ENCODE measurements at places on chromosomes 13 and 19.

DNA sequence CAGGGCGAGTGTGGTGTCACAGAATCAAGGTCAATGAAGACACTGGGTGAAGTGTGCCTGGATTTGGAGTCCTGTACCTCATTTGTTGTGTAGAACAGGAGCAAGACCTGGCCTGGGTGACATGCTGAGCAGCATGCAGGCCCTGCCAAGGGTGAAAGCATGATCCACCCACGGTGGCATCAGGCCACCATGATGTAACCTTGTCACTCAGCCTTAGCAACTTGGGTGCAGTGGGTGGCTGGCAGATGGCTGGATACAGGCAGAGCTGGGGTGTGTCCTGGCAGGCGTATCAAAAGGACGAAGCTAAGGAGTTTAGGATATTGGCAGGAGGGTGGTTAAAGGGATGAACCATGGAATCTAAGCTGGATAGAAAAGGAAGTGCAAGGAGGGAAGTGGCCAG is 10.3 kb downstream of the THSD1 start:
- DNase-seq, result peak; percentile 90

DNA sequence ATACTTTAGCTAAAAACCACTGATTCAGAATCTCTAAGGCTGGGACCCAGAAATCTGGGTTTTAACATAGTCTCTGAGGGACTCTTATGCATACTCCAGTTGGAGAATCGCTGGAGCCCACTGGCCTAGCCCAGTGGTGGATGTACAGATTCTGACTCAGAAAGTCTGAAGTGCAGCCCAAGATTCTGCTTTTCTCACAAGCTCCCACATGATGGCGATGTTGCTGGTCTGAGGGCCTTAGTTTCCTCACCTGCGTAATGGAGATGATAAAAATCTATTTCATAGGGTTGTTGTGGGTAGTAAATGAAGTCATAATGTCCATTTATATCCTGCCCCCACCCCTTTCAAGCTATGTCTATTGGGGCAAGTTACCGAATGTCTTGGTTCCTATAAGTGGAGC is 7.7 kb upstream of the CDADC1 start:
- DNase-seq, result peak; percentile 30

DNA sequence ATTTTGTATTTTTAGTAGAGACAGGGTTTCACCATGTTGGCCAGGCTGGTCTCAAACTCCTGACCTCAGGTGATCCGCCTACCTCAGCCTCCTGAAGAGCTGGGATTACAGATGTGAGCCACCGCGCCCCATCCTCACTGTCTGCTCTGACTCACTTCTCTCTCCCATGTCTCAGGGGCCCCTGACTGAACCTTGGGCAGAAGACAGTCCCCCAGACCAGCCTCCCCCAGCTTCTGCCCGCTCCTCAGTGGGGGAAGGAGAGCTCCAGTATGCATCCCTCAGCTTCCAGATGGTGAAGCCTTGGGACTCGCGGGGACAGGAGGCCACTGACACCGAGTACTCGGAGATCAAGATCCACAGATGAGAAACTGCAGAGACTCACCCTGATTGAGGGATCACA is 5.0 kb downstream of the SIGLEC9 start:
- no peak for DNase-seq

DNA sequence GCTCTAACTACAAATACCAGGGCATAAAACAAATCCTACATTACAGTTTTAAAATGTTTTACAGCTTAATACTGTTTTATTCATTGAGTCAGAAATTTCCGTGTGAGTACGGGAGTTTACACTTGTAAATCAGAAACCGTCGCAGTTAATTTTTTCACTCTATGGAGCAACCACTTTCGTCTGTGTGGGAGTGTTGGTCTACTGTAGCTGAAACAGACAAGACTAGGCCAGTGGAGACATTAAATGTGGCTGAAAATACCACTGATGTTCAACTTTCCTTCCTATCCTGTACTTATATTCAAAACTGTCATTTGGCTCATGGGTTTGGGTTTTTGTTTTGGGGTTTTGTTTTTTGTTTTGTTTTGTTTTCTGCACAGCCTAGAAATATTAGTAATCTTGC is 268.7 kb downstream of the DCT start:
- DNase-seq, result no peak

- DNase-seq, result no peak
Measured at GRCh38 chr13:113803409-113804016, 44.5 kb downstream of the TMEM255B start.

DNA sequence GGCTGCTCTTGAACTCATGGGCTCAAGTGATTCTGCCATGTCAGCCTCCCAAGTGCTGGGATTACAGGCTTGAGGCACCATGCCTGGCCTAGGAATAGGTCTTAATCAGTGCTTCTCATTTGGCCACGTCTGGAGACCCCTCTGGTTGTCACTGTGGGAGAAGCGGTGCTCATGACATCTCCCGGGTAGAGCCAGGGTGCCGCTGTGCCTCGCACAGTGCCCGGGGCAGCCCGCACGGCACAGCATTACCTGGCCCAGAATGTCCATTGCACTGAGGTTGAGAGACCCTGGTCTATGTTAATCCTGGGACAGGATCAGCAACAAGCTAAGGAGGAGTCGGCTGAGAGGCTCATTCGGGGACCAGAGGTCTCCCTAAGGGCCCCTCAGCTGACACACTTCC is 160.8 kb downstream of the EFNB2 start:
- DNase-seq, result no peak

DNA sequence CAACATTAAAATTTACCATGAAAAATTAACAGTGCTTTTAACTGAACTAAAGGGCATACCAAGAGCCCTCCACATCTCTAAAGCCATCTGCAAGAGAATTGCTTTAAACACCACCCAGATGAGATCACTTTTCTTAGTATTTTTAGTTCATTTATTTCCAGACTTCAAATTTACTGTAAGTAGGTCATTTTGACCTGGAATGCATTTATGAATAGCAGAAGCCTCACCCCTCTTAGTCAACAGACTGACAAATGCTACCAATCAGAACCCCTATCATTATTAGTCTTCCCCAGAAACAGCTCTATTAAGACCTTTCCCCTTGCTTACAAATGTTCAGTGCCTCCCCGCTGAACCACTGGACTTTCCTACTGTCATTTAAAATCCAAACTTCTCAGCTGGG is 27.3 kb downstream of the RUBCNL start:
- DNase-seq, result no peak

- DNase-seq, result no peak
Measured at GRCh38 chr19:2344381-2344870, 15.6 kb upstream of the TMPRSS9 start.

DNA sequence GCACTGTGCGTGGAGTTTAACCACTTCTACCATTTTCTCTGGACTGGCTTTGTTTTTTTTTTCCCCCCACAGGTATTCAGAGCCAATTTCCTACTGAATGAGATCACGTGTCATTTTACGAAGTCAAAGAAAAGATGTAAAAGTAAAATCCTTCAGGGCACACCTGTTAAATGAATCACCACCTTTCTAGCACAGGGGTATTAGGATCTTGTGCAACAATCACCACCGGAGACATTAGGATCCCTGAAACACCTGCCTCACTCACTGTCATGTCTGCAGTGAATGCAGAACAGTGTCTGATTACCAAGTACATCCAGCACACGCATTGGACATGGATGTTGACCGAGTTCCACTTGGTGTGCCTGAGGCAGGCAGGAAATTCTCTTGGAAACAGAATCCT is 17.2 kb downstream of the BRD4 start:
- DNase-seq, result no peak

- no peak for DNase-seq
Measured at GRCh38 chr13:108919036-108919907, 289.9 kb downstream of the MYO16 start.

- no peak for DNase-seq
Measured at GRCh38 chr13:73722120-73722519, 412.1 kb downstream of the KLF12 start.

GRCh38 chr13:89846926-89847585 is 1500.4 kb upstream of the MIR17HG start:
- DNase-seq, result no peak

DNA sequence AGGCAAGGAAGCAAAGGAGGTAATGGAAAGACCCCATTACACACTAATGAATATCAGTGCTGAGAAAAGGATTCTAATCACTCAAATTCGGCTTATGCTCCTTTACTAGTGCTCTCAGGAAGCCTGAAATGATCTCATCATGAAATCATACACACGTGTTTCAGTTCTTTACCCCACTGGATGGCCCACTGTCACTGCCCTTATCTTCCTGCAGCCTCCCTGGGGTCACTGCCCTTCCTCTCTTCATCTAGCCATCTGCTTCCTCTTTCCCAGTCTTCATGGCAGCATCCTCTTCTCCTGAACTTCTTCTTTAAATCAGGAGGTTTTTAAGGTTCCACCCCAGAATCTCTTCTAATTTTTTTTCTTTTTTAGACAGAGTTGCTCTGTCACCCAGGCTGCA is 27.9 kb upstream of the EEF1AKMT1 start:
- peak; percentile 58 for DNase-seq

GRCh38 chr19:42122691-42123607 is 9.3 kb downstream of the POU2F2 start:
- DNase-seq, result no peak

DNA sequence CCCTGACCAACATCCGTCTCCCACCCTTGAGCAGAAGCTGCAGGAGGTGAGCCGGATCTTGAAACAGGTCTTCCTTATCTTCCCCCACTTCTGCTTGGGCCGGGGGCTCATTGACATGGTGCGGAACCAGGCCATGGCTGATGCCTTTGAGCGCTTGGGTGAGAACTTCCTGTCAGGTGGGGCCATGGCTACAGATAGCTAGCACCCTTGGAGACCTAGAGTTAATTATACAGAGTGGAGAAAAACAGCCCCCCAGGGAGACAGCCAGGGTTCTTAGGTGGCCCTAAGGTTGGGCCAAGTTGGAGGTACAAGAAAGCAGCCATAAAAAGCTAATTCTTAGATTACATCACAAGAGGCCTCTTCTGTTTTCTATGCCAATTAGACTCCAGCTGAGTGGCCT is 8.9 kb upstream of the ARHGAP45 start:
- no peak for DNase-seq

DNA sequence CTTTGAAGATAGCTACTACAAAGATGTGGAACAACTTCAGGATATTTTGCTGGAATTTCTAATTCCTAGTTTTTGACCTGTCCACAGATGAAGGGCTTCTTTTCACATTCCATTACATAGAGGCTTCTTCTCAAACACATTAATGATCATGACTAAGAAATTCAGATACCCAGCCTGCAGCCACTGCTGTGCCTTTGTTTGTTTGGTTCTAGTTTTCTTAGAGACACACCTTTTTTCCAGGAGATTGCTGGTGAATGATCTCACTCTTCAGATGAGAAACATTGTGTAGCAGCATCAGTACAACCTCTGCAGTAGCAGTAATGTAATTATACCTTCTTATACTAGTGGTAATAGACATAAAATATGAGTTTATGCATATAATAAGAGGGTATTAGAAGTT is 5.0 kb downstream of the TDRD3 start:
- no peak for DNase-seq

DNA sequence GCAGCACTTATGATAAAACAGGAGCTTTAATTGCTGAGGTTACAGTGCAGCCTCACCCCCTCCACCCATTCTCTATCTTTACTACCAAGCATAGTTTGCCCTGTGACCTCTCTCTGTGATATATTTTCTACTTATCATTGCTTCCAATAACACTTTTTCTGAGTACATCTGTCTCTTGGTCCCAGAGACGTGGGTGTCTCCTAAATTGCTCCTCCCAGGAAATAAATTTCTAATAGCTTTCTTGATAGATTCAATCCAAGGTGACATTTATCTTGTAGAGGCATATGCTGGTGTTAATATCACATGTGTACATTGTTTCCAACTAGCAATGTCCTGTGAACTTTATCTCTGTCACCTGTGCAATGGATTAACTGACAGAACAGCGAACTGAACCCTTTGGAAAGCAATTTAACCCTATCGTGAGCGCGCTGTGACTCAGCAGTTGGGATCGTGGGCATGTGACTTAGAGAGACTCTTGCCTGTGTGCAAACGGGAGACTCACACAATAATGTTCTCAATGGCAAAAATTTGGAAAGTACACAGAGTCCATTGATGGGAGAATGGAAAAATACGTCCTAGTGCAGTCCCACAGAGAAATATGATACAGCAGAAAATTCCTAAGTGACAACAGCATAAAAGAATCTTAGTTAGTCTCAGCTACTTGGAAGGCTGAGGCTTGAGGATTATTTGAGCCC is 7.0 kb upstream of the MAP2K2 start:
- DNase-seq, result no peak

- peak; percentile 6 for DNase-seq
Measured at GRCh38 chr19:49818649-49819370, 721 bp downstream of the MED25 start.

DNA sequence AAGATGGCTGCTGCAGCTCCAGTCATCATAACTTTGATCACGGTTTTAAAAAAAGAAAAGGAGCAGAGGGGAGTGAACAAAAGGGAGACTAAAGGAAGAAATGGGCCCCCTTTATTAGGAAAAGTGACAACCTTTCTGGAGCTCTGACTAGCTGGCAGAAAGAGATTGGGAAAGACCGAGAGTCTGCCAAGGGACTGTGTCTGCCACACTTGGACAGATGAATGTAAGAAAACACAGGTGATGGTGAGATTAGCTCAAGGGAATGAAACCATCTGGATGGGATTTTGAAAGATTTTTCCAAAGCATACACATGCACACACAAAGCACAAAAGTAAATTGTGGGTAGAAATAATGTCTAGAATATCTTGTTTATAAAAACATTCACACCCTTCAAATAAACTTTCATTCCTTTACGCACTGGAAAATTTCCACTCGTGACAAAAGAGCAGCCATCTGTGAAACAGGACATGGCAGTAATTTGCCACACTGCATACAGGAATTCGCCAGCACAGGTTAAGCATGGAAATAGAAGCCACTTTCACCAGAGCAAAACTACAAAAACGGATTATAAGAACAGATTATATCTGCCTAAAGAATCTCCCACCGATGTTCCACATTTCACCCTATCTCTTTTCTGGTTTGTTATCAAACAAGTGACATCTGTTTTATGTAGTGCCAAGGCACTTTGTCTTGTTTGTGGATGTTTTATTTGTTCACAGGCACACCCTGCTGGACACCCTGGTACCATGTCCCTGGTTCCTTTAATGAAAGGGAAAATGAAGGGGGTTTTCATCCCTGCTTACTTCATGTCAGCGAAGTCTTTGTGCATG is 819.5 kb downstream of the DIAPH3 start:
- no peak for DNase-seq

GRCh38 chr19:52200044-52200443 is 10.2 kb downstream of the PPP2R1A start:
- DNase-seq, result peak; percentile 83
